ENCODE measurements at places on chromosomes 3 and 15.

GRCh38 chr3:153399636-153400035 is 237.6 kb downstream of the RAP2B start:
- DNase-seq: no peak

DNA sequence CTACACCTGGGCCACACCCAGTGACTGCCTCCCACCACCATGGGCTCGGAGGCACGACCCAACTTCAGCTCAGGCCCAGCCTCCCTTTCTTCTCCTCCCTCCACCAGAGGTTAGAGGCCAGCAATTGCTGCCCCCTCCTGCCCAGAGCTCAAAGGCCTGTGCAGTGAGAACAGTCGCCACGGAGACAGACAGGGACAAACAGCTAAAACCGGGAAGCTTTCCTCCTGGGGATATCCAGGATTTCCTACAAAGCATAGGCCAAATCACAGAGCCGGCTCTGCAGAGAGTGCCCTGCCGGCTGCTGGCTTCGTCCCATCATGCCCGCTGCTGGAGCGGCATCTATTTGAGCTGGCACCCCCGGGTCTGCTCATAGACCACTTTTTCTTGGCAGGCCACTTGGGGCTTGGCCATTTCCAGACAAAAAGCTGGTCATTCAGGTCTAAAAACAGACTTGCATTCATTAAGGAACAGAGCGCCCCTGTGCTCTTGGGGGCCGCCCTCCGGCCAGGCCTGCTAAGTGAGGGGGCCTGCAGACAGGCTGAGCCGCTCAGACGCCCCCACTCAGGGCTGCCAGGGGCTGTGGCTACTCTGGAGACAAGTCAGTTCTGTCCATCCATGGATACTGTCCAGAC is 17.5 kb downstream of the GRAMD2A start:
- DNase-seq: peak; percentile 64

DNA sequence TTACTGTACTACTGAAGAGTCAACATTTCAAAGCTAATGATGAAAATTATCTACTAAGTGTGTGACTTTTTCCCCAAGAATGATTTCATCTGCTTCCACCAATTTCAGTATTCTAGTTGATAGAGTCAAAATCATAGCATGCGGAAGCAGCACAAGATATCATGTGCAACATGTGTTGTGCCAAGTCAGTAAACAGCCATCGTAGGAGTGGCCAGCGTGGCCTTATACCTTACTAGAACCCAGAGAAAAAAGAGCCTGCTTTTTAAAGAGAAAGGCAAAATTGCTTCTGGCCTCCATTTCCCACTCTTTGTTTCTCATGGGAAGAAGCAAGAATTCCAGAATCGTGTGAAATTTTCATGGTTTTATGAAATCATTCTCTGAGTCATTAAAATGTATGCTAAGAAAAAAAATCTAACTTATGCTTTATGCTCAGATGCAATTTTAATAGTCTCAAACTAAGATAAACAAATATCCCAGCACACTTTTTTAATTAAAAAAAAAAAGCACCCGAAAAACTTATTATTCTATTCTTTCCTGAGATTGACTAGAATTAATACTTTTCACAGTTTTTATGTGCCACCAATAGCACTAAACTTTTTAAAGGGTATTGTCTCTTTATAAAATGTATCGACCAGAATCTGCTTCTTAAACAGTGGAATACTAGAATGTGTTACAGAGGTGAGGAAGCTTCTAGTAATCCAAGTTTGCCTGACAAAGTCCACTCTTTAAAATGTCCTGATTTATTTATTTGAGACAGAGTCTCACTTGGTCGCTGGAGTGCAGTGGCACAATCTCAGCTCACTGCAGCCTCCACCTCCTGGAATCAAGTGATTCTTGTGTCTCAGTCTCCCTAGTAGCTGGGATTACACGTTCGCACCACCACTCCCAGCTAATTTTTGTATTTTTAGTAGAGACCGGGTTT is 87.3 kb downstream of the MBNL1 start:
- DNase-seq: no peak

DNA sequence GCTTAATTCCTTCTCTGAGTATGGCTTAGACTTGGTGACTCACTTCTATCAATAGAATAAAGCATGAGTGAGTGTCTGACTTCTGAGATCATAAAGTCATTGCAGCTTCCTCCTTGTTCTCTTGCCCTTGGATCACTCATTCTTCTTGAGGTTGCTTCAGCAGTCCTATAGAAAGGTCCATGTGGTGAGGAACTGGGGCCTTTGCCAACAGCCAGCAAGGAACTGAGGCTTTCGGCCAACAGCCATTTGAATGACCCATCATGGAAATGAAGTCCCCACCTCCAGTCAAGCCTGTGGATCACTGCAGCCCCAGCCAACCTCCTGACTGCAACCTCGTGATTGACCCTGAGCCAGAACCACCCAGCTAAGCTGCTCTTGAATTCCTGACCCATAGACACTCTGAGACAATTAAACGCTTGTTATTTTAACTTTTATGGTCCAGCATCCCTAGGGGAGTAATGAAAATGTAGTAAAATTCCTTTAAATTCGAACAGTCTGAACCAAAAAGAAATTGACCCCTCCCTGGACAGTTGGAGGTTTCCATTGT is 84.5 kb downstream of the WDR76 start:
- DNase-seq: no peak

GRCh38 chr15:92797168-92798052 is 102.7 kb upstream of the CHD2 start:
- DNase-seq: peak; percentile 40

GRCh38 chr3:64924961-64925360 is 237.2 kb upstream of the ADAMTS9 start:
- DNase-seq: no peak

DNA sequence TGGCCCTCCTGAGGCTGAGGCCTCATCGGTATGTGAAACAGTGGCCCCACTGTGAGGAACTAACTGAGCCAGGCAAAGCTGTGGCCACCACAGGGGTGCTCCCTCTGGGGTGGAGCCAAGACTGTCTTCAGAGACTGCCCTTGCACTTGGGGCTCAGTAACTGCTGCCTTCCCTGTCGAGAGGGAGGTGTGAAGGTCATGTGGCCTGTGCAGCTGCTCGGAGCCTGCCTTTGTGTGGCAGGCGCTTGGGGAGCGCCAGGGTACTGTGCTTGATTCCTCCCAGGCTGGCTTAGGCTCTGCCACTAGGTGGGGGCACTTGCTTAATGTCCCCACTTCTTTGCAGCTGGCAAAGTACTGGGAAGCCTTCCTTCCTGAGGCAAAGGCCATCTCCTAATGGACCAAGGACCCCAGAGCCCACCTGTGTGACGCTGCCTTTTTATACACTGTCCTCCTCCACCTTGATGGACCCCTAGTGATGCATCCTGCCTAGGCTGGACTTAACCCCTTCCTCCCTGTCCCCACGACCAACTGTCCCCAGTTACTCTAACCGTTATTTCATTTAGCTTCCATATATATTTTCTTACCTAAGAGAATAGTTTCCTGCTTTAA is 14.2 kb upstream of the SNX22 start:
- DNase-seq: no peak

- no peak for DNase-seq
These were observed 74.0 kb downstream of the B3GALNT1 start for GRCh38 chr3:161031134-161031533.

DNA sequence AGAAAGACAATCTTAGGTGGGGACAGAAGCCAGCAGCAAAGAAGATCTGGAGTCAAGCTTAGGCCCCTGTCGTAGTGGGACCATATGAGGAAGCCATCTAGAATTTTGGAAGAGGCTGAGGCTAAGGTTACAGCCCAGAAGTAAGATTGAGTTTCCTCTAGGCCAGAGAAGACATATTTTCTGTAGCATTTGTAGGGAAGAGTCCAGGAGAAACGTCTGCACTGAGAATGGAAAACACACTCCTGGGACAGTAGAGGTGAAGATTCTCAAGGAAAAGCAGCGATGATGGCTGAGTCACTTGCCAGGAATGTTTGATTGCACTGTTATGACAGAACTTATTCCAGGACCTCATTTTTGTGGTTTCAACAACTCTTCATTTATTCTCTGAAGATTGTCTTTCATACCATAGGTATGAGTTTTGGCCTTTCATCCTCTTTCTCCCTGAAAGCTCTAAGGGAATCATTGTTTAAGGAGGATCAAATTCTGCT is 107.2 kb downstream of the GTPBP8 start:
- DNase-seq: no peak

DNA sequence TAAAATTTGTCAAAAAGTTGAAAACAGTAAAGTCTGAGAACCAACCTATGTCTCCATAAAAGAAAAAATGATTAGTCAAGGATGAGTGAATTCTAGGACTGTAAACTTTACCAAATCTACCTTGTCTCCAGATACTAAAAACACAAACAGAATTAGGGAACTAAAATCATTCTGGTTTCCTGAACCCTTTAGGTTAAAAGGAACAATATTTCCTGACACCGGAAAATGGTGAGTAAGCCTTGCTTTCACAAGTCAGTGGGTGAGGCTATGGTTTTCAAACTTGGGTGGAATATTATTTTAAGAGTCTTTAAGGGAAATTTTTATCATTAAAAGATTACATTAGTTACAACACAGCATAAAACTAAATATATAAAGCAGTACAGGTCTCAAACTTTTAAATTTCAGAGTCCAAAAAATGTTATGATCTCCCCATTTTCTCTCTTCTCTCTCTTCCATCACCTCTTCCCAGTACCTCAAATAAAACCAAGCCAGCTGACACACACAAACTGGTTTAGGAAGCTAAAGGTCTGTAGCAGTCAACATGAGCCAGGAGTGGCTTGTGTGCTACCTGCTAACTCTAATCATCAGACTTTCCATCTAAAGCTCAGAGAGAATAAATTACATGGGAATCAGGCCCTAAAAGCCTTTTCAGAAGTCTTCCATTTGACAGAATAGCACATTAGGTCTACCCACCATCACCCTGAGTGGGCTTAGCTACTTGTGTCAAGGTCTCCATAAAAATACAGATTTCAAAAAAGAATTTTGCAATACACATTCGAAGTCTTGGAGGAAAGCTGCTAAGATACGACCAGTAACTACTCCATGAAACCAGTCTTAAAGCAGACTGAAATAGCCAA is 2.2 kb downstream of the SLC12A6 start:
- no peak for DNase-seq

GRCh38 chr3:101964861-101965260 is 115.5 kb downstream of the NFKBIZ start:
- DNase-seq: no peak

GRCh38 chr15:83709241-83709640 is 55.3 kb downstream of the ADAMTSL3 start:
- DNase-seq: no peak

- no peak for DNase-seq
These were observed 189.8 kb upstream of the RBMS3 start for GRCh38 chr3:29090912-29091597.

DNA sequence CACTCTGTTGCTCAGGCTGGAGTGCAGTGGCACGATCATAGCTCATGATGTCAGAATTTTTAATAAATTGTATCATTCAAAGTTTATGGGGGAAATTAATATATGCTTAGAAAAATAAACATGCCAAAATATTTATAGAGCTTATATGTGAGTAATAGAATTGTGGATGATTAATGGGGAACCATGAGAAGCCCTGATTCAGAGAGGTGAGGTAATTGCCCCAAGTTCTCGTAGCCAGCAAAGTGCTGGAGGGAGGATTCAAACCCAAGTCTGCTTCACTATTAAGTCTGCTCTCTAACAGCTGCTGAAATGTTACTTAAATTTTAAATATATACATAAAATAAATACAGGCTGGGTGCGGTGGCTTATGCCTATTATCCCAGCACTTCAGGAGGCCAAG is 26.2 kb upstream of the IGF2BP2 start:
- no peak for DNase-seq

- no peak for DNase-seq
These were observed 21.8 kb upstream of the ATP13A5 start for GRCh38 chr3:193400304-193400703.

GRCh38 chr3:10917176-10917575 is 75.4 kb upstream of the SLC6A1 start:
- no peak for DNase-seq

- no peak for DNase-seq
These were observed 5.9 kb downstream of the USP3 start for GRCh38 chr15:63509955-63510940.

GRCh38 chr3:48634661-48635221 is 520 bp downstream of the SLC26A6 start:
- DNase-seq: no peak

DNA sequence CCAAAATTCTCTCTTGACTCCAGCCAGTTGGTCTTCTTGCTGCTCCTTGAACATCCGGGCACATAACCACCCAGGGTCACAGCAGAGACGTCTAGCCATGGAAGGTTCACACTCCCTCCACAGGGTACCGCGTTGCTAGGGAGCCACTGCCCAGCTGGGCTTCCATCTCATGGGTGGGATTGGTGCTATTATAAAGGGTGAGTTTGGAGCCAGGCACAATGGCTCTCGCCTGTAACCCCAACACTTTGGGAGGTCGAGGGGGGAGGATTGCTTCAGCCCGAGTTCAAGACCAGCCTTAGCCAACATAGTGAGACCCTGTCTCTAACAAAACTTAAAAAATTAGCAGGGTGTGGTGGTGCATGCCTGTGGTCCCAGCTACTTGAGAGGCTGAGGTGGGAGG is 17.5 kb upstream of the SKOR1 start:
- DNase-seq: no peak

DNA sequence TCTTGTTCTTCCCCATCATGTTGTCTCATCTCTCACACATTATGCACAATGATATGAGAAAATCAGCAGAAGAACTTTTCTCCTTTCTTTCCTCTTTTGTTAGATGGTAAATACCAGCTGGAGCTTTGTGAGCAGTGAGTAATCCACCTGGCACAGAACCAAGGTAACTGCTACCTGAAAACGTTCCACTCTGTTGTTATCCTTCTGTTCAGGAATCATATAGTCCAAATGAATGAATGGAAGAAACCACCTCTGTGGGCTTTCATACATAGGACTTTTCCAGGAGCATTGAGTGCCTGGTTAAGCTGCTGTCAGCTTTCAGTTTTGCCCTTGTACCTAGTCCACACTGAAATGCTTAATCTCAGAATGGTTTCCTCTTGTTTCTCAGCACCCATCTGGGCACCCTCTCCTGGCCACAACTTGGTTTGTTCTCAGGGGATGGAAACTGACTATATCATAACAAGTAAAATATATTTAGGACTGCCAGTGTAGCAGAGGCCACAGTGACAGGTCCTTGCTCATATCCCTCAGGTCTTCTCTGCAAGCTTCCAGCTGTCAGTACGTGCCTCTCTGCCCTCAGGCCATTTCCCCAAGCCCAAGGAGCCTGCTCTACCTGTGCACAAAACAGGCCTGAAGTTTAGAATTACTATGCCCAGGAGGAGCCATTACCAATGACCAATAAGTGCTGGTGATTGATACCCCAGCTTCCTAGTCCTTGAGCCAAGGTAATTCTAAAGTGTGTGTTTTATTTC is 23.5 kb upstream of the SLC4A7 start:
- DNase-seq: no peak

GRCh38 chr15:63939531-63940130 is 105.9 kb upstream of the HERC1 start:
- DNase-seq: no peak

DNA sequence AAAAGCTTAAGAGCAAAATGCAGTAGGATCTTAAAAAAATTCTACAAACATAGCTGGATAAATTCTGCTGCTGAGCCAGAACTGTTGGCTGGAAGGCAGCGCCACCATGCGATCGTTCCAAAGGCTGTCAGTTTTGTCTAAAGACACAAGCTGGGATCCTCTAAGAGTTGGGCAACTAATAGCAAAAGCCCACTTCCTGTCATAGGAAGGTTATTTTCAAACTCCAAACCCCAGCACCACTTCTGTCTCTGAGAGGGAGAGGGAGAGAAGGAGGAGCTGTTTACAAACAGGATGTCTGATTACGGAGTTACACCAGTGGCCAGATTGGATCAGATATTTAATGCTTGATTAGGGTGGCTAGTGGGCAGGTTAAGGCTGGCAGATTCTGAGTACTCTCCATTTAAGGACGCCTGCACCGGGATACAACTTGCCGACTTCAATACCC is 44.0 kb downstream of the EIF4E3 start:
- no peak for DNase-seq

- DNase-seq: no peak
These were observed 306.5 kb downstream of the RPLP1 start for GRCh38 chr15:69758810-69759790.

Data from left forelimb (tissue), 1 donor.